ENCODE measurements at places on chromosomes 6 and 20. TPM values are rescaled to one million over a fixed set of nuclear protein-coding genes. Genes with fewer than 3 reads are reported as not detected.

Gene CFAP206
- polyA plus RNA-seq: not detected

Gene DEK
- 83.3 TPM for polyA plus RNA-seq

Gene FOXC1
- polyA plus RNA-seq: not detected

Gene CCND3
- 309 TPM for polyA plus RNA-seq

Gene VGLL2
- polyA plus RNA-seq: not detected

Gene DACT2
- polyA plus RNA-seq: not detected

Gene MMP24
- 0.09 TPM for polyA plus RNA-seq

Gene KIFC1
- polyA plus RNA-seq: 0.23 TPM

Gene RBM12
- polyA plus RNA-seq: 36.9 TPM

Gene EPPIN
- not detected for polyA plus RNA-seq

Gene C20orf202
- polyA plus RNA-seq: not detected

Gene DLL1
- polyA plus RNA-seq: 0.10 TPM

Gene ZNFX1
- 45.2 TPM for polyA plus RNA-seq

Gene RGS17
- polyA plus RNA-seq: 0.05 TPM

Gene CDSN
- not detected for polyA plus RNA-seq

Gene ANKS1A
- polyA plus RNA-seq: 3.3 TPM

Gene KCNQ5
- polyA plus RNA-seq: 6.9 TPM

Gene FBXO5
- polyA plus RNA-seq: 12.3 TPM

Gene WFDC6
- polyA plus RNA-seq: not detected

Gene MLIP
- not detected for polyA plus RNA-seq

Gene TRDN
- not detected for polyA plus RNA-seq

Gene THBS2
- 0.08 TPM for polyA plus RNA-seq

Gene MOXD1
- polyA plus RNA-seq: 9.0 TPM

Gene EFCAB8
- polyA plus RNA-seq: not detected

Gene DHX35
- polyA plus RNA-seq: 5.9 TPM

Gene UNC93A
- polyA plus RNA-seq: not detected

Measured in IgD-negative memory B cell (primary cell).